NCI-H2081 (cell line): ENCODE measurements at places on chromosomes 16 and 17.

- no peak for DNase-seq
Observed at GRCh38 chr17:59435238-59435637, 103.8 kb downstream of the YPEL2 start.

DNA sequence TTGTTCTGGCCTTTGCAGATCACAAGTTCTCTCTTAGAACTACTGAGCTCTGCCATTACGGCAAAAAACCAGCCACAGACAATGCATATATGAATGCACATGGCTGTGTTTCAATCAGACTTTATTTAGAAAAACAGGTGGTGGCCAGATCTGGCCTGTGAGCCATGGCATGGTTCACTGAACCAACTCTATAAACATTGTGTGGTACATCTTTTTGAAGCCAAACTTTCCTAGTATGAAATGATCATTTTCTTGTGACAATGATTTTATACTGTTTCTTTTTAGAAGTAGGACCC is 65.9 kb upstream of the AMZ2 start:
- no peak for DNase-seq

- DNase-seq = no peak
Observed at GRCh38 chr17:1797323-1797722, 32.4 kb downstream of the SMYD4 start.

DNA sequence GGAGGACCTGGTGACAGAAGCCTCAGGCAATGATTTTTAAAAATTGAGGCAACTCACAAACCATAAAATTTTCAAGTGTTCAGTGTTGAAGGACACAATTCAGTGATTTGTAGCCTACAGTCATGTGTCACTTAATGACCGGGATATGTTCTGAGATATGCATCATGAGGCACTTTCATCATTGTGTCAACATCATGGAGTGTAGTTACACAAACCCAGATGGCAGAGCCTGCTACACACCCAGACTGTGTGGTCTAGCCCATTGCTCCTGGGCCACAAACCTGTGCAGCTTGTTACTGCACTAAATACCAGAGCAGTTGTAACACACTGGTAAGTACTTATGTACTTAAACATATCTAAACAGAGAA is 1.6 kb downstream of the PRSS41 start:
- DNase-seq = peak; percentile 18

GRCh38 chr17:34859652-34860051 is 101.6 kb downstream of the CCT6B start:
- no peak for DNase-seq

DNA sequence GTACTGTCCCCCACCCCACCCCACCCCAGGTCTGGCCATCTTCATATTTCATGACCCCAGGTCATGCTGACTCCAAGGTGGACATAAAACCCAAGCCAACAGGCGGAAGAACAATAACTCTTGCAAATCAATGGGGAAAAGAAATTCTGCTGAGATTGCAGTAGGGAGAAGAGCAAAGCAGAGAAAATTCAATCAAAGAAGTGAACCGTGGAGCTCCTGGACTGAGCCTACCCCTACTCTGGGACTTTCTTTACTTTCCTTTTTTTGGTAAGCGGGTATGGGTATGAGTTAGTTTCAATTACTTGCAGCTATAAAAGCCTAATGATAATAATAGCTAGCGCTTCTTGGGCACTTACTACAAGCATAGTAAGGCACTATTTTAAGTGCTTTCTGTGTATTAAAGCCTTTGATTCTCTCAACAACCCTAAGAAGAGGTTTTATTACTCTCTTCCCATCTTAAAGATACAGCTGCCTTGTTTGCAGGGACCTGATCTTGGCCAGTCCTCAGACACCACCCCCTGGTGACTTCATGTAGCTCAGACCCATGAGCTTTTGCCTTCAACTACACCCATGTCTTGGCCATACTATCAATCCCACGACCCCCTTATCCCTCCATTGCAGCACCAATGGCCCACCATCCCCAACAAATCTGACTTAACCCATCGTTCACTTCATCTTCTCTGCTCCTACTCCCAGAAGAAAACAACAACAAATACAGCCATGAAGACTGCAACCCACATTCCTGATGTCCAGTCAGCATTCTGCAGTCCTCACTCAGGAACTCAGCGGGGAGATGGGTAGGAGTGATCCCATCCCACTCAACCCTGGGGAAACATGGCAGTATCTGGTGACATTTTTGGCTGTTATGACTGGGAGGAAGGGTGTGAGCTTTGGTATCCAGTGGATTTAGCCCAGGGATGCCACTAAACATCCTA is 4.4 kb downstream of the GGA2 start:
- no peak for DNase-seq

DNA sequence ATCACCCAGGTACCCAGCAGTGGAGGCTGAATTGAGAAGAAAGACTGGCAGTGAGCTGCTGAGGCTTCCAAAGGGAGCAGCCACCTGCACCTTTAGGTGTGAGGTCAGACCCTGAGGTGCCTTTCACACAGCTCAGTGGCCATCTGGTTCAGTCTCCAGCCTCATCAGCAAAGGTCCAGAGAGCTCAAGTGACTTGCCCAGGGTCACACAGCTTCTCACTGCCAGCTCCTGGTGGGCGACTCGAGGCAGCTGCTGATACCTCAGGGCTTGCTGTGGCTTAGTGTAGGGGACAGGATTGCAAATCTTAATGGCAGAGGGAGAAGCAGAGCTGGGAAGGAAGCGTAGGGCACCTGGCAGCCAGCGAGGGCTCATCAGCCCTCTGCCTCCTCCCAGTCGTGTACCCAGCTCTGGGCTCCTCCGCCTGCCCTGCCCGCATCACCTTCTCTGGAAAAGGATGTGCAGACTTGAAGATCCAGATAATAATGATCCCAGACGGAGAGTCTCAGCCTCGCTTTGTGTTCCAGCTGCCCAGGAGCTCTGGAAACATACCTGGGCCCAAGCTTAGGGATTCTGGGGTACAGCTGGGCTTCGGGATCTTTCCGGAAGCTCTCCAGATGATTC is 165.3 kb upstream of the GSE1 start:
- DNase-seq = no peak

DNA sequence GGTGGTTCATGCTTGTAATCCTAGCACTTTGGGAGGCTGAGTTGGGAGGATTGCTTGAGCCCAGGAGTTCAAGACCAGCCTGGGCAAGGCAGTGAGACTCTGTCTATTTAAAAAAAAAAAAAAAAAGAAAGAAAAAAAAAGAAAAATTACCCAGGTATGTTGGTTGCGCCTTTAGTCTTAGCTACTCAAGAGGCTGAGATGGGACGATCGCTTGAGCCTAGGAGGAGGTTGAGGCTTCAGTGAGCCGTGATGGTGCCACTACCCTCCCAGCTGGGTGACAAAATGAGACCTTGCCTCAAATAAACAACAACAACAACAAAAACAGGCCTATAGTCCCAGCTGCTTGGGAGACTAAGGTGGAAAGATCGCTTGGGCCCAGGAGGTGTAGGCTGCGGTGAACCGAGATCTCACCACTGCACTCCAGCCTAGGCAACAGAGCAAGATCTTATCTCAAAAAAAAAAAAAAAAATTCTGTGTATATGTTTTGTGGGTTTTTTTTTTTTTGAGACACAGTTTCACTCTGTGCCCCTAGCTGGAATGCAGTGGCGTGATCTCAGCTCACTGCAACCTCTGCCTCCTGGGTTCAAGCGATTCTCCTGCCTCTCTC is 12.5 kb upstream of the ANKRD40CL start:
- no peak for DNase-seq

- DNase-seq = no peak
Observed at GRCh38 chr16:9965079-9965478, 217.1 kb downstream of the GRIN2A start.

GRCh38 chr16:82037251-82037650 is 2.2 kb downstream of the HSD17B2 start:
- DNase-seq = no peak

- DNase-seq = no peak
Observed at GRCh38 chr17:64328859-64329531, 61.7 kb downstream of the PECAM1 start.

DNA sequence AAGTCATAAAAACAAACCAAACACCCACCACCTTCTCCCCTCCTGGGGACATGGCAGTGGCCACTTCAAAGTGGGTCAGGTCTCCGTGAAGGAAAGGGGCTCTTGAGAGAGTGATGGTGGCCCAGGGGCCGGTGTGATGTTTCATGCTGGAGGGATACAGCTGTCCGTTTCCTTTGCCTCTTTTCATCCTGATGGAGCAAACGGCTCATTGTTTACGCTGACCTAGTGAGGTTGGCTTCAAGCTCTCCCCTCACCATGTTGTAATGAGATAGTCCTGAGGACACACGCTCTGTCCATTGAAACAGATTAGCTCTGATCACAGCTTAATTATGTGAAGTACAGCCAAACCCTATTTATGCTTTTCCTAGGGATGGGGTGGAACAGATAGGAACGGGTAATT is 34.2 kb downstream of the CDH13 start:
- peak; percentile 1 for DNase-seq

GRCh38 chr17:38898812-38899348 is 26.5 kb upstream of the LASP1NB start:
- DNase-seq = no peak

DNA sequence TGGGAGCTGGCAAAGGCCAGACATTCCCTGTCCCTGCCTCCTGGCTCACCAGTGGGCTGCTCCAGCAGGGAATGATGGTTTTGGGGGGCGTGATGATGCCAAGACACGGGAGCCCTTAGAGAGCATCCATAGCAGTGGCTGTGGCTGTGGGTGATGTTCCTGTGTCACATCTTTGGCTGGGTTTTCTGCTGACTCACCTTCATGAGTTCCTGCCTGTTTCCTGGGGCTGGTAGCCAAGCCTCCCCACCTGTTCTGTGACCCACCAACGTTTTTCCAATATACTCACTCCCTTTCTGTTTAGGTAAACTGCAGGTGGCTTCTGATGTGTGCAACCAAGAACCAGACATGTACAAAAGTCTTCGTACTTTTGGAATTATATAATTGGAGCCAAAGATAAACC is 16.5 kb upstream of the NF1 start:
- no peak for DNase-seq

DNA sequence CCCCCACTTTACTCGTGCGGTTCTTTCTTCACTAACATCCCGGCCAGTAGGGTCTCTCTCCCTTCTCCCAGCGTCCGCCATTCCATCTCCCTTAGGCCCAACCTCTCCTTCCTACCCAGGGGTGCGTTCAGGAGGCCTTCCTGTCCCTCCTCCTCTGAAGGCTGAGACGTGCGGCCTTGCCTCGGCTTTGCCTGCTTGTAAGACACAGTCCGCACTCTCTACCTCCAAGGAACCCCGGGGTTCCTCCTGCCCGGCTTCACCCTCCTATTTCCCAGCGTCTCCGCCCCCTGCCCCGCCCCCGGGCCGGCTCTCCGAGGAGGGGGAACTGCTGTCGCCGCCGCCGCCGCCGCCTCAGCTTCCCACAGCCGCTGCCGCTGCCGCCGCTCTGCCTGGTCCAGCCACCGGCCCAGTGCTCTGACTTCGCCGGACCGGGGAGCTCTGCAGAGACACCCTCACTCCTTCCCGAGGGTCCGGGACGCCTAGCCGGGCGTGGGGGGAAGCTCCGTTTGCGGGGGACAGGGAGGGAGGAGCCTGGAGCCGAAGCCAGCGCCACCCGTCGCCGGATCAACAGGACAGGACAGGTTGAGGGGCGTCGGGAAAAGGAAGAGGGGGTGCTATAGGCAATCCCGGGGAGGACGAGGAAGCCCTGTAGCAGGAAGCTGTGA is 1.2 kb upstream of the FGF11 start:
- DNase-seq = no peak

DNA sequence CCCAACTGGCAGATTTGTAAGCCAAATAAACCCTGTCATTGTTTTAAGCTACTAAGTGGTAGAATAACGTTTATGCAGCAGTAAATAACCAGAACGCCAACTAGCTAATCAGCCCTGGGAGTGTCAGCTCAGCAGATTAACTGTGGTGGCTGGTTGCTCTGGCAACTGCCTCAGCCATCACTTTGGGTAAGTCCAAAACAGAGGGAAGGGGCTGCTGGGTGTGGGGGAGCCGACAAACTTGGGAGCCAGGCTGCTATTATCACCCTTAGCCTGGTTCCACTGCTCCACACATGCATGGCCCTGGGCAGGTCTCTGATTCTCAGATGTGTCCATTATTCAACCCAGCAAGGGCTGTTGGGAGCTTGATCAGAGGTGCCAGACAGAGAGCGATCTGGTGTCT is 22.2 kb upstream of the RHOT1 start:
- peak; percentile 69 for DNase-seq

- DNase-seq = no peak
Observed at GRCh38 chr16:57477531-57478202, 8.6 kb downstream of the DOK4 start.

DNA sequence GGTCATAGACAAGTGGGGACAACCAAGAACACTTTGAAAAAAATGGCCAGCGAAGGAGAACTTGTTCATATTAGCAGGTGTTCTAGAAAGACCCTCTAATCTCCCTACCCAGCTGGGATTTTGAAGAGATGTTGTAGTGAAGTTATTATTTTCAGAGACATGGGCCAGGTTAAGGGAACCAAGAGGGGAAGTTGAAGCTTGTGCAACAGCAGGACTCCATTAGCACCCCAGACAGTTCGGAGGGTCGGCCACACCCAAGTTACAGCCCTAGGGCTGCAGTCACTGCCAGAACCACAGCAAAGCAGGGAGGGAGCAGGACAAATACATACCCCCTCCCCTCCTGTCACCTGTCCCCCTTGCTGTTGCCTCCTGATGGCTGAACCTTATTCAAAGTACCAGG is 42.3 kb downstream of the WSB1 start:
- no peak for DNase-seq

DNA sequence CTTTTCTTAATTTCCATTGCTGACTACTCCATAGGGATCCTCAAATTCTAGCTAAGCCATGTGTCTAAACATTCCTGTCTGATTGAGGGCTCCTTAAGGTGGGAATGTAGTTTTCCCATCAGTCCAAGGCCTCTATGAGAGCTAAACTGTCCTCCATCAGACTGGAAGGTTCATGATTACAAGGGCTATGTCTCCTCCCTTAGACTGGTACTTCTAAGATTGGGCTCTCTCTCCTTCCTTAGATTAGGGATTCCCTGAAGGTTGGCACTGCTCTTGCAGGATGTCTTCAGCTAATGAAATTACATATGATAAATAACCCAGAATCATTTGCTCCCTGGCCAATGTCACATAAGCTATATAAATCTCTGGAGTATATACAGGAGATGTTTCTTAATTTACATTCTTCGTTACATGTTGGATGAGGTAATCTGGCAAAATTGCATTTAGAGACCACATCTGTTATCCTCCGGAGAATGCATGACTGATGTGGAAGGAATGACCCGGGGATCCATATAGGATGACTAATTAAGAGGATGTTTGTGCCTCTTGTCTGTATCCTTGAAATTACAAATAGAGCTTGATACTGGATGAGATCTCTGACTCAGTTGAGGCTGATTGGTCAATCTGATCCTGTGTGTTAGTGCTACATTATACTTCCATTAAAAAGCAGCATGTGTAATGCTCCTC is 14.2 kb downstream of the B4GALNT2 start:
- DNase-seq = no peak

DNA sequence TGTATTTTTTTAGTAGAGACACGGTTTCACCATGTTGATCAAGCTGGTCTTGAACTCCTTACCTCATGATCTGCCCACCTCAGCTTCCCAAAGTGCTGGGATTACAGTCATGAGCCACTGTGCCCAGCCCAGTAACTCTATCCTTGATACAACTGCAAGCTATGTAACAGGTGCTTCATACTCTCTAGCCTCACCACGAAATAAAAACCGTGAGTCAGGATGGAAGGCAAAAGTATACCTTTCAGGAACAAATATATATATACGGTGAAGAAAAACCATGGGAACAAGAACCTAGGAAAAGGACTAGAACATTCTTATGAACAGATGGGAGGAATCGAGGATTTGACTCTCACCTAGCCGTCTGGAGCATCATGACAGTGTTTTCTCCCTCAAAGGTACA is 9.6 kb upstream of the FBF1 start:
- no peak for DNase-seq

- DNase-seq = no peak
Observed at GRCh38 chr16:89202422-89203215, 2.3 kb upstream of the SLC22A31 start.
